ENCODE measurements at places on chromosomes 5 and 9.

GRCh38 chr5:143409926-143410325 is 6.4 kb upstream of the NR3C1 start:
- no peak for DNase-seq

- DNase-seq: no peak
These were observed 17.4 kb downstream of the DNAJA1 start for GRCh38 chr9:33042473-33042872.

DNA sequence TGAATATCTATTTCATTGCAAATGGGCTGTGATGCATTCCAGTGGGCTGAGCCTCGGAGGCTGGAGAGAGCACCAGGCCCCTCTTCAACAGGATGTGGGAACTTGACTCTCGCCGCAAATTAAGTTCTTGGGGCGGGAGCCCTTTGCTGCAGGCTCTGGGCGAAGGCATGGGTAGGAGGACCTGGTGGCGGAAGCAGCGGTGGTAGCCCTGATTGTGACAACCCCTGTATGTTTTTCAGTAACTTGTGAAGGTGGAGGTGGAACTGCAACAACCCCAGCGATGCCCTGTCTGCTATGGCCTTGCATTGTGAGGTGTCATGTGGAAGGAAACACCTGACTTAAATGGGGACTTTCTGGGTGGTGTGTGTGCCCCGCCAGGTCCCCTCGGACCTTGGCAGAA is 9.4 kb downstream of the FYB1 start:
- DNase-seq: no peak

GRCh38 chr5:38847559-38848347 is 1.9 kb downstream of the OSMR start:
- no peak for DNase-seq

DNA sequence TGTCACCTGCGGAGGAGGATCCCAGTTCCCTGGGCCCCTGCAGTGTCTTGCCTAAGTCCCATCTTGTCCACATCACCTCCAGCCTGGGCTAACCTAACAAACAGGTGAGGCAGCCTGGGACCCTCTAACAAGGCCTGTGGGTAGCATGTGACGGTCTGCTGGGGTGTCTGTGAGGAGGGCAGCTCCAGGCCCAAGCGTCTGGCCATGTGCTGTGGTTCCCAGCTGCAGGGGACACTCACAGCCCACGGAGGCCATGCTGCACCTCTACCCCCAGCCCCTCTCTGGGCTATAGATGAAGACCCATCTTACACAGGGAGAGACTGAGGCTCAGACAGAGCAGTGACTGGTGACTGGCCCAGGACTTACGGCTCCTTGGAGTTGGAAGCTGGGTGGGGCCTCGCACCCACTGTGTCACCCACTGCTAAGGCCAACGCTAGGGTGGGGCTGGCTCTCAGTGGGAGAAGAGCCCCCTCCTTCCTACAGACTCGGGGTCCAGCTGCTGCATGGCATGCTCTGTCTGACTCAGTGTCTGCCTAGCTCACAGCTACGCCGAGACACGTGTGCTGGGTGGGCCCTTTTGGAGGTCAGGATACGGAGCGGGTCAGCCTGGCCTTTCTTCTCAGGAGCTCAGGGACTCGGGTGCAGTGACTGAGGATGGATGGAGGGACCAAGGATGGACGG is 40.8 kb upstream of the RNF130 start:
- DNase-seq: no peak

GRCh38 chr9:94919376-94920098 is 193.0 kb downstream of the AOPEP start:
- DNase-seq: no peak

DNA sequence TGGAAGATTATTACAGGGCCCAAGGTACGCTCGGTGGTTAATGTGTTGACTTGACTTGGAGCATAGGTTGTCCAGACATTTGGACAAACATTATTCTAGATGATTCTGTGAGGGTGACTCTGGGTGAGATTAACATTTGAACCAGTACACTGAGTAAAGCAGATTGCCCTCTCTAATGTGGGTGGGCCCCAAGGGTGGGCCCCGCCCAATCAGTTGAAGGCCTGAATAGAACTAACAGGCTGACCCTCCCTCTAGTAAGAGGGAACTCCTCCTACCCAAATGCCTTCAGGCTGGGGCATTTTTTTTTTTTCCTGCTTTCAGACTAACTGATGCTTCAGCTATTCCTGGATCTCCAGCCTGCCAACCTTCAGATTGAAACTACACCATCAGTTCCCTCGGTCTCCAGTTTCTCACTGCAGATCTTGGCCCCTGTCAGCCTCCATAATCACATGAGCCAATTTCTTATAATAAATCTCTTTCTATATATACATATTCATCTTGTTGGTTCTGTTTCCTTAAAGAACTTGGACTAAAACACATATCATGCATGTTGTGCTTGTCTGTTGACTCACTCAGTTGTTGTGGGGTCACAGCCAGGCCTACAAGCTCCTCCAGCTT is 338.1 kb upstream of the BRINP1 start:
- no peak for DNase-seq

DNA sequence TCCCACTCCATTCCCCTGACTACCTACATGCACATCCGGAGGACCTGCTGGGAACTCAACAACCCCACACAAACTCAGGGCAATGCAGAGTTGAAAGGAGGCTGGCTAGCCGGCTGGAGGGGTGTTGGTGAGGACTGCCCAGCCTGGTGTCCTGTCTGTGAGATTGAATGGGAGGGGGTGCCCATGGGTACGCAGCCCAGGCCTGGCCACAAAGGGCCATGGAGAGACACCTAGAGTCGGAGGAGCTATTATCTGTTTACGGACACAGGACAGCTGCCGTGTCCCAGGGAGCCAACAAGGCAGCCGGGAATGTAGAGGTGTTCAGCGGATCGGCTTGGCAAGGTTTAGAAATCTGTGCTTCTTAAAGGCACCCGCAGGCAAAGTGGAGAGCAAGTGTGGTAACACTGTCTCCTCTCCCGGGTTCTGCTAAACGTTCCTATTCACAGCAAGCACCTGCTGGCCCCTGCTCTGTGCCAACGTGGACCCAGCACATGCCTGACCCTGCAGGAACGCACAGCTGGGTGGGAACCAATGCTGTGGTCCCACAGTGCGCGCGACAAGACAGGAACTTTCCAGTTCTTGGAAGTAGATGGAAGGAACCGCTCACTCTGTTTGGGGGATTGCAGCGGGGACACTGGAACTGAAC is 166.7 kb downstream of the DAB2IP start:
- DNase-seq: no peak

DNA sequence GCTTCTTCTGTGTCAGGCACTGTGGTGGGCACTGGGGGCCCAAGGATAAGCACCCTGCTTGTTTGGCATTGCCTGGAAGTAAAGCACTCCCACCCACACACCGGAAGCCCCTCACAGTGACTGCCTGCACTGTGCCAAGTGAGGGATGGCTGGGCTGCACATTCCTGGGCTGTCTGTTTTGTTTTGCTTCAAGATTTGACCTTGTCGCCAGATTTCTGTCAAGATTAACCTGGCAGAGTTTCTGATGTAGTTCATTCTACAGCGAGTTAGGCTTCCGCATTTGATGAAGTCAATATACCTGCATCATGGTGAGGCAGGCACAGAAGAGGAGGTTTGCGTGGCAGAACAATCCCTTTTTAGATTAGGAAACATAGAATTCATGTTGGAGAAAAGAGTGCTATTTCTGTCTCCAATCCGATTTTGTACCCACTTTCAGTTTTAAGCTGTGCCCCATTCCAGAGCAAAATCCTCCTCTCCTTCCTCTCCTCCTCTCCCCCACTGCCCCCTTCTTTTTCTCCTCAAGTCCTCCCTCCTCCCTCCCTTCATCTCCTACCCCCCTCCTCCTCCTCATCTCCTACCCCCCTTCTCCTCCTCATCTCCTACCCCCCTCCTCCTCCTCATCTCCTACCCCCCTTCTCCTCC is 14.4 kb upstream of the BOD1 start:
- DNase-seq: no peak

- DNase-seq: no peak
These were observed 111.2 kb downstream of the SH3TC2 start for GRCh38 chr5:148951612-148952011.

All from neural crest cell (in vitro differentiated cells).